ENCODE measurements at places on chromosomes 4 and X.

- no peak for DNase-seq
Observed at GRCh38 chrX:153903991-153904957, at the start of gene AVPR2. Gene AVPR2, plus strand, starts transcription at chrX:153904673. Its CDS starts 473 bp downstream, at chrX:153905146.

DNA sequence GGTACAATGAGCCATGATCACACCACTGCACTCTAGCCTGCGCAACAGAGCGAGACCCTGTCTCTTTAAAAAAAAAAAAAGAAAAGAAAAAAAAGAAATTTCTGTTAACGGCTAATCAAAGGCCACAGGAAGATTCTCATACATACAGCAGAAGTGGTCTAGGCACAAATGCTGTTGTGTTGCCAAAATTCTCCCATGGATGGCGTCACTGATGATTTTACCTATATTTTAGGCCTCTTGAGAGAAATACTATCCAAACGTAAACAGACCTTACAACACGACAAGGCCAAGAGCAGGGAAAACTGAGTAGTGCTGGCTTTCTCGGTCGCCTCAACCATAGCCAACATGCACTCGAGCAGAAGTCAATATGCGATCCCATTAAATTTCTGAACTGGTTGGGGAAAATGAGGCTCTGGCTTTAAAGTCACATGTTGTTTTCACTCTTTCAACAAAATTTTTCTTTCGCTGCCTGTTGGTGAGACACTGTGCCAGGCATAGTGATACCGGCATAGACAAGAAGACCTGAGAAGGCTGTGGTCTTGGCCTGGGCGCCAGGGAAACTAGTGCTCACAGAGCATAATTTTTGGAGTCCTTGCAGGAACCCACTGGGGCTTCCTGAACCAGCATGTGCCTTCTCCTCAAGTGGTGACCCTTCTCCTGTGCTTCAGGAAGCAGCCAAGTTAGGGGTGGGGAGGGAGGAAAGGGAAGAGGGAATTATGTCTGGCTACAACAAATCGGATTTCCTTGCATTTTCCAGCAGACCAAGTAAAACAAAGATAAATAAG is 20.6 kb downstream of the SH3KBP1 start:
- DNase-seq: no peak

- no peak for DNase-seq
Observed at GRCh38 chr4:168605411-168605810, 108.6 kb downstream of the PALLD start.

DNA sequence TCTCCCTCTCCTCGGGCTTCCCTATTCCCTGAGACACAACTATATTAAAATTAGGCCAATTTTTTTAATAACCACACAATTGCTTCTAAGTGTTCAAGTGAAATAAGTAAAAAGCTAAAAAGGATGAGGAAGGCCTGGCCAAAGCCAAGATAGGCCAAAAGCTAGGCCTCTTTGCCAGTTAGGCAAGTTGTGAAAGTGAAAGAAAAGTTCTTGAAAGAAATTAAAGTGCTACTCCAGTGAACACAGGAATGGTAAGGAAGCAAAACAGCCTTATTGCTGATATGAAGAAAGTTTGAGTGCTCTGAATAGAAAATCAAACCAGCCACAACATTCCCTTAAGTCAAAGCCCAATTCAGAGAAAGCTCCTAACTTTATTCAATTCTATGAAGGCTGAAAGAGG is 114.2 kb upstream of the FAT4 start:
- DNase-seq: no peak

GRCh38 chrX:23398570-23398969 is 63.9 kb downstream of the PTCHD1 start:
- no peak for DNase-seq
